ENCODE measurements at places on chromosomes 16 and 17.

- no peak for DNase-seq
Measured at GRCh38 chr16:81542609-81543570, 98.3 kb downstream of the CMIP start.

DNA sequence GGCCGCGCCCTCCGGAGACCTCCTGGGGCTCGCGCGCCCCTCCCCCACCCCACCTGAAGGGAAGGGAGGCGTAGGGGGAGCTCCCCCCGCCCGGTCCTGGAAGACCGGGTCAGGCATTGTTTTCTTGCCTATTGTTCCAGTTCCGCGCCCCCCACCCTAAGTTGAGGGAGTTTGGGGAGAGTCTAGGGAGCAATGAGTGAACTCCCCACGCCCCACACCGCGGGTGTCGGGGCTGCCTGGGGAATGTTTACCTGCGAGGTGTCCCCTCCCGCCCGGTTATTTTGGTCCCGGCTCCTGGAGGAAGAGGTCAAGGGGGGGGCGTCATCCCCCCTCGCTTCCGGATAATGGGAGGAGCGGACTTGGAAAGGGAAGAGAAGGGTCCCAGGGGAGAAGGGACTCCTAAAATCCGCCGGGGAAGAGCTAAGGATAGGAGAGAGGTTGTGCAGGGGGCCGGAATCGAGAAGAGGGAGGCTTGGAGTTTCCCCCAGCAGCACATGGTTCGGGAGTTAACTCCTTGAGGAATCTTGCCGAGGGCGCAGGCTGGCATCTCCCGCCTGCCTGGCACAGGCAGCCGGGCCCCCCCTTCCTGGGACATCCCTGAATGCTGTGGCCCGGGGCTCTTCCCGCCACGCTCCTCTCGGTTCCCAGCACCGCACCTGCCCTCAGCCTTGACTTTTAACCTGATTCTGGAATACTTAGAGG, 881 bp downstream of the MLLT6 start:
- DNase-seq: no peak

DNA sequence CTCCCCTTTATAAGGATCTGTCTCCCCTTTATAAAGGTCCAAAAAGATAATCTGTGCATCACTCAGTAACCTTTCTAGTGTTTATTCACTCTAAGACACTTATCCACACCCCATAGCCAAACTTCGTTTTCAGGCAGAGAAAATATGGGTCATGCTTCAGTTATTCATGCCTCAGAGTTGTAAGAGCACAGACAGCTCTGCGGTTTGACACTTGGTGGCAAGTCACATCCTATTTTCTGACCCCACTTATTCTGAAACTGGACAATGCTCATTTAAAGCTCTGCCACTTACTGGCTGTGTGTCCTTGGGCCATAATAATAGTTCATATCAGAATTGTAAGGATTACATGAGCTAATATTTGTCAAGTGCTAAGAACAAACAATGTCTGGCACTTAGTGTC, 2.0 kb upstream of the KRTAP2-1 start:
- DNase-seq: no peak

- DNase-seq: no peak
Measured at GRCh38 chr17:17494870-17495535, 1.2 kb downstream of the RASD1 start.

DNA sequence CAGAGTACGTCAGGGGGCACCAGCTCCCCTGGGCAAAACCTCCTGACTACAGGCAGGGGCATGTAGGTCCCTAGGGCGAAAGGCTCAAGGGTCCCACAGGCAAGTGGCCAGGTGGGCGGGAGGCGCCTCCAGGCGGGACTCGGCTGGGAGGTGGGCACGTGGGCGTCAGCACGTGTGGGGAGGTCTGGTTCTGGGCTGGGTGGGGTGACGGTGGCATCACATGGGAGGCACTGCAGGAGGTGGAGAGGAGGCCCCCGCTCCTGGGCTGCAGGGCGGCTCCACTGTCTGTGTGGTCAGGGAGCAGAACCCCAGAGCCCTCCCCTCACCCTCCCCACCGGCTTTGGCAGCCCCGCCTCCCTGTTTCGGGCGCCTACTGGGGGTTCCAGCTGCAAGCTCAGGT, 52.7 kb downstream of the ACTG1 start:
- DNase-seq: no peak

GRCh38 chr17:53912117-53912516, 89.4 kb downstream of the KIF2B start:
- DNase-seq: no peak

GRCh38 chr17:35287286-35287811, 44.5 kb downstream of the SLFN5 start:
- no peak for DNase-seq

- DNase-seq: no peak
Measured at GRCh38 chr16:59341368-59341767, 607.3 kb upstream of the GOT2 start.

- no peak for DNase-seq
Measured at GRCh38 chr16:4265676-4266075, 7.1 kb downstream of the TFAP4 start.

GRCh38 chr16:50747207-50747956, 5.5 kb downstream of the CYLD start:
- no peak for DNase-seq

DNA sequence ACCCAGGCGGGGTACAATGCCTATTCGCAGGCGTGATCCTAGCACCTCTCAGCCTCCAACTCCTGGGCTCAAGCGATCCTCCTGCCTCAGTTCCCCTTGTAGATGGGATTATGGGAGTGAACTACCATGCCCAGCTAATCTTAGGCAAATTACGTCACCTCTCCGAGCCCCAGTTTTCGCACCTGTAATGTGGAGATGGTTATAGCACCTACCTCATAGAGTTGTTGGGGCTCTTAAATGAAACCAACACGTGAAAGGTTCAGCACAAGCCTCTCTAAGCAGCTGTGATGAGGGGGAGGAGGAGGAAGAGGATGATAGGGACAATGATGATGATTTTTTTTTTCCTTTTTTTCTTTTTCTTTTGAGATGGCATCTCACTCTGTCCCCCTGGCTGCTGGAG, 59.9 kb downstream of the ABR start:
- DNase-seq: no peak

DNA sequence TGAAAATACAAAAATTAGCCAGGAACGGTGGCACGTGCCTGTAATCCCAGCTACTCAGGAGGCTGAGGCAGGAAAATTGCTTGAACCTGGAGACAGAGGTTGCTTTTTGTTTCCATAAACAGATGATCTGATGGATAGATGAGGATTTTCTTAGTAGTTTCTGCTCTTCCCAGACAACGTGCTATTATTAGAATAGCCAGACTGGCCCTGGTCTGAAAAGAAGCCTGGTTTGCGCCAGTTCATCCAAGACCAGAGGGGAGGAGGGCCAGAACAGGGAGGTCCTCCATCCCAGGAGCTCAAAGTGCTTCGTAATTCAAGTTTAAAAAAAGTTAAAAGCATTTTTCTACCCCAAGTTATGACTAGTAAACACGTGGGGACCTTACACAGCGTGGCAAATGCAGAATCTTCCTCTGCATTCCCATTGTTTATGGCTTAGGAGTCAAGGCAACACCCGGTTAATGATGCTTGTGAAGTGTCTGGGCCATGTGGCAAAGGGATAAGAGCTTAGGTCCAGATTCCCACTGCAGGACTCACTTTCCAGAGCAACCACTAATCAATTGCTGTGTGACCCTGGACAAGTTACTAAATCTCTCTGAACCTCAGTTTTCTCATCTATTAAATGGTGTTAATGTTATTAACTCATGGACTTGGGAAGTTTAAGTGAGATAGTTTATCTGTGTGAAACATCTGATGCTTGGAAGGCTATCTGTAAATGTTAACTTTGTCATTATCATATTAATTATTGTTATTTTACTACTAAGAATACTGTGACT, 205.4 kb downstream of the CCDC182 start:
- DNase-seq: no peak

DNA sequence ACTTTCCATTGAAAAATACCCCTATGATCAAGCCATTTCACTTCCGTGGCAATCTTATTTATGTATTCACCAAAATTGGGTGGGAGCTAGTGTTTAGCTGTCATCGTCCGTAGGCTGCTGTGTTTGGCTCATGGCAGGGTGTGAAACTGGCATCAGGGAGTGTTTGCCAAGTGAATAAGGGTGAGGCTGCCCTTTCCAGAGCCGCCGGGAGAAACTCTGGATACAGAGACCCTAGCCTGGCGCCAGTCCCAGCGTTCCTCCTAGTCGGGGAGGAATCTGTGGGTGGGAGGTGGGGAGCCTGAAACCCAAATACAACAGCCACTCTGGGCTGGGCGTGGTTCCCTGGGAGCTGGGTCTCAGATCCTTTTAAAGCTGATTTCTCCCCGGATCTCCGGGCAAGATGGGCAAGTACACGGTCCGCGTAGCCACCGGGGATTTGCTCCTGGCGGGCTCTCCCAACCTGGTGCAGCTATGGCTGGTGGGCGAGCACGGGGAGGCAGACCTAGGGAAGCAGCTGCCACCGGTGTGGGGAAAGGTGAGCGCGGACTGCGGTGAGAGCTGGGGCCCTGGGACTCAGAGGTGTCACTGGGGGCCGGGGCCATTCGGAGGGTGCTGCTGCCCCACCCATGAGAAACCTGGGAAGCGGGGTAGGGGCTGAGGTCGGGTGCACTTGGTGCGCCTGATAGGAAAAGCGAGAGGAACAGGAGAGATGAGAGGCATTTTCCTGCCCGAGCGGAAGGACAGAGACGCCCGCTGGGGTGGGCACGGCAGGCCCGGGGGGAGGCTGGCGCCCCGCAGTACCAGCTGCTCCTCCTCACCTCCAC, 62.1 kb upstream of the TEKT1 start:
- no peak for DNase-seq

DNA sequence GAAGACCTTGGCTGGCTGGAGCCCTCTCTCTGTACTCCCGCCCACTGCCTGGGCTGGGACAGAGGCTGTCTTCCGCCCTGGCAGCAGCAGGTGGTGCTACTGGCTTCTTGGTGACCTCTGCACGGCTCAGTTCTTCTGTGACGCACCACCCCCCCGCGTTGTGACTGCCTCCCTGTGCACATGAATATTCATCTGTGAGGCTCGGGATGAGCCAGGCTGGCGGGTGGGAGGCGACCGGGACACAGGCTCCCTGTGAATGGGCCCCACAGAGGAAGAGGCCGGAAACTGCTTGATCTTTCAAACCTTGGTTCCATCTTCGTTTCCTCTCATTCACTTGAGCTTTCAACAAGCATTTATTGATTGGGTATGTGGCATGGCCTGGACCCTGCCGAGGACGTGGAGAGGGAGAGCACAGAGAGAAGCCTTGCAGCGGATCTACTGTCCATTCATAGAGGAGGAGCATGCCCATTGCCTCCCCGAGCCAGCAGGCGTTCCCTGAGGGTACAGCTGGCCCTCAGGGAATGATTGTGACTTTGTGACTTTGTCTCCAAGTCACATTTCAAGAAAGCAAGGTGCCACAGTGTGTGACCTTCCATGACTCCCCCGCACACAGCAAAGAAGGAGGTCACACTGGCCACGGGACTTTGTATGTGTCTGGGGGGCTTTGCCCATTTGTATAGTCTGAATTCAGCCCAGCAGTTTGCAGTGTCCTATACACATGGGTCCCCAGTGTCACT, 45.0 kb downstream of the B9D1 start:
- DNase-seq: no peak

DNA sequence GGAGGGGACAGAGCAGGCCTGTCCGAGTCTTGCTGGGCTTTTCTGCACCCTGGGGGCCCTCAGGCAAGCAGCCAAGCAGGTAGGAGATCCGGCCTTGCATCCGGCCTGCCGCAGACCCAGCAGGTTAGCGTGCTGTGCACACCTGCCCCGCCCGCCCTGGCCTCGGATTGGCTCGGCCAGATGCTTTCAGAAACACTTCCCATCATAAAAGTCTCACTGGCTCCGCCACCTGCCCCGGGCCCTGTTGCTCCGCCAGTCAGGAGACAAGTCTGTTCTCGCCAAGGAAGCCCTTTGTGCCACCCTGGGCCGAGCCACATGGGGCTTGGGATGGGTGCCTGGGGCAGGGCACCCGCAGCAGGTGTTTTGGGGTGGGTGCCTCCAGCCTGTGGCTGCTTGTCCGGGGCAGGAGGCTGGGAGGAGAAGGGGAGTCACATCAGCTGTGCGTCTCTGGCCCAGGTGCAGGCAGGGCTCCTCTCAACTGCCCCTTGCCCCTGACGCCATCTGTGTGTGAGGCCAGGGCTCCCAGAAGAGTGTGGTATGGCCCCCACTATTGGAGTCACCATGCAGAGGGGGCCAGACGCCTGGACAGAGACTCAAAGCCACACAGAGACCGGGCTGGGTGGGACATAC, 228.2 kb upstream of the GSE1 start:
- DNase-seq: no peak

DNA sequence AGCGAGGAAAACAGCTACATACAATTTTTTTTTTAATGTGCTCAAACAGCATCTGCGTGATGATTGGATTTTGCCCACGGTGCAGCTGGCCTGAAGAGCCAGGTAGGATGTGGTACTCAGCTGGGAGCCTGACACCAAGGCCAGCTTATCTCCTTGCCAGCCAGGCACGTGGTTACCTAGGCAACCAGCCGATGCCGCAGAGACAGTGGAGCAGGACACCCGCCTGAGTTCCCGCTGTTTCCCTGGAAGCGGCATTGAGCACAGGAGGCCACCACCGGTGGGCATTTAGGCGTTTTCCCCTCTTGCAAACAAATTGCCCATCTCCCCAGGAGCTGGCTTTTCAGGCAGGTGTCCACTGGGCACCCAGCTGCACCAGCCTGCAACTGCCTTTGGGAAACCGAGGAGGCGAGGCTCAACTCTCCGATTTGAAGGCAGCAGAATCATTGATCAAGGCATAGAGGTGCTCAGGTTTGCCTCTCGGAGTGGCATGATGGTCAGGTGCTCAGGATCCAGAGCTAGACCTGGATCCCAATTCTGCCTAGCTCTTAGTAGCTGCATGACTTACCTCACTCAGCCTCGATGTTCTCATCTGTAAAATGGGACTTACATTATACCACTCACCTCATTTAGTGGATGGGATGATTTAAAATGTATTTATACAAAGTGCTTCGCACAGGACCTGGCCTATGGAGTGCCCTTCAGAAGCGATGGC, 137.5 kb upstream of the PLCG2 start:
- no peak for DNase-seq

DNA sequence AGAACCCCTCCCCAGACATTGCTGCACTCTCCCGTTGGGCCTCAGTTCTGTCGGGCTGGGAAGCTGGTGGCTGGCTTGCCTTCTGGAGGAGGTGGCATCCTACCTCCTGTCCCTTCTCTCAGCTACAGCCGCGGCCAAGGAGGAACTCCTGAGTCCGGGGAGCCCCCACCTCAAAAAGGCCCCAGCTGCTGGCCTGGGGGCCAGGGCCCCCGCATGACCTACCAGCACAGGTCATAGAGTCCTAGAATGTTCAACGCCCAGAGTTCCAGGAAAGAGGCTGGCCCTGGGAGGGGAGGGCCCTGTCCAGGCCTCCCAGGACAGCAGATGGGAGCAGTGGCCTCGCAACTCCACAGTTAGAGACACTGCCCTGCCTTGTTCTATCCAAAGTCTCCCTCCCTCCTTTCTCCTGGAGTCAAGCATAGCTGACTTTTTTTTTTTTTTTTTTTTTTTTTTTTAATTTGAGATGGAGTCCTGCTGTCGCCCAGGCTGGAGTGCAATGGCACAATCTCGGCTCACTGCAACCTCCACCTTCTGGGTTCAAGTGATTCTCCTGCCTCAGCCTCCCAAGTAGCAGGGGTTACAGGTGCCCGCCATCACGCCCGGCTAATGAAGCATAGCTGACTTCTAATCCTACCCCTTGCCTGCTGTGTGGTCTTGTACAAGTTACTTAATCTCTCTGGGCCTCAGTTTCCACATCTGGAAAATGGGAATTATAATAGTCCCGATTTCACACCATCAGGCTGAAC, 7.1 kb downstream of the CARHSP1 start:
- no peak for DNase-seq

GRCh38 chr17:82238472-82239201, 9.8 kb downstream of the SLC16A3 start:
- peak; percentile 52 for DNase-seq

Measured in activated T-helper 1 cell treated with anti-CD3 and anti-CD28 coated beads, Interleukin-2, amount 50 U/mL, for 16 hours (primary cell).